ENCODE measurements at places on chromosomes 3 and 15.

GRCh38 chr15:68460166-68460565 lies 28.2 kb upstream of the ITGA11 start:
- DNase-seq: no peak

GRCh38 chr3:46733026-46733800 lies 15.5 kb upstream of the PRSS50 start:
- DNase-seq: no peak

DNA sequence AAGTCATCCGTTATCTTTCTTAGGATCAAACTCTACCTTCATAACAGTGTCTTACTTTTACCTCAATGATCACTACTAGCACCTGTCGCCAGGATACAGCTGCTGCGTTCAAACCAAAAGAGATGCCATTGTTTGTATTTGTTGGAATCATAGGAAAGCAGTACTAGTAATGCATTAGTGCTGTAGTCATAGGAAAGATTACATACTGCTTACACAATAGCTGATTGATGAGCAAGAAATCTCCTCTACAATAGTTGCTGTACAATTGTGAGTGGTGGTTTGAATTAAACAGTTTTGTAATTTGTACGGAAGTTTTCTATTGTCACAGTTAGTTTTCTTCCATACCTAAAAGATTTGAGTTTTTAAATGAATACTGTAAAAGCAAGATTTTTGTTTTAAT lies 21.4 kb downstream of the ACAP2 start:
- DNase-seq: no peak

- DNase-seq: no peak
Observed at GRCh38 chr15:37979671-37980409, 45.4 kb downstream of the TMCO5A start.

DNA sequence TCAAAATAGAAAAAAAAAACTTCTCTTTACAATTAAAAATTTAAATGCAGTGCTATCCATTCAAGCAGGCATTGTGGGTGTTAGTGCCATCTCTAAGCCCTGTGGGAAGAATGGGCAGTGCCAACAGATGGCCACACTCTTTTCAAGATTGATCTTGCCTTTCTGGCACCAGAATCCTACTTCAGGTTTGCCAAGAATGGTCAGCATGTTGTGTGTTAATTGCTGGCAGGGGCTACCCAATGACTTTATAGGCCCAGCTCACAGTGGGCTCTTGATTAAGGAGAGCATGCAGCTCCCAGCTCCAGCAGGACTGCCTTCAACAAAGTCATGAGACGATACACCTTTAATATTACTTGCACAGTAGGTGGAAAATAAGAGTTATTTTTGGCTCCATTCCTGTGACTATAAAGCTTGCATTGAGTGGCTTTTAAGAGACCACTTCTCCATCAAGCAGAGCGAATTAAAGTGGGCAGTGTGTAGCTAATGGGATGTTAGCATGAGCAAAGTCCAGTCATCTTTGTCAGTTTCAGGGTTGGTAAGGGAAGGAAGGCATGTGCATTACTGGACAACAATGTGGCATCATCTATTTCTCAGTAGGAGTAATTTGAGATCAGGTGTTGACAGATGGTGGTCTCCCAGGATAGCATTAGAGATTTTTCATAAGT lies 476.8 kb downstream of the C3orf38 start:
- DNase-seq: no peak

GRCh38 chr15:101444807-101445508 lies 44.5 kb downstream of the PCSK6 start:
- no peak for DNase-seq

GRCh38 chr3:46675843-46676567 lies 17.5 kb downstream of the ALS2CL start:
- DNase-seq: no peak

GRCh38 chr3:37770938-37771918 lies 90.5 kb upstream of the CTDSPL start:
- no peak for DNase-seq

DNA sequence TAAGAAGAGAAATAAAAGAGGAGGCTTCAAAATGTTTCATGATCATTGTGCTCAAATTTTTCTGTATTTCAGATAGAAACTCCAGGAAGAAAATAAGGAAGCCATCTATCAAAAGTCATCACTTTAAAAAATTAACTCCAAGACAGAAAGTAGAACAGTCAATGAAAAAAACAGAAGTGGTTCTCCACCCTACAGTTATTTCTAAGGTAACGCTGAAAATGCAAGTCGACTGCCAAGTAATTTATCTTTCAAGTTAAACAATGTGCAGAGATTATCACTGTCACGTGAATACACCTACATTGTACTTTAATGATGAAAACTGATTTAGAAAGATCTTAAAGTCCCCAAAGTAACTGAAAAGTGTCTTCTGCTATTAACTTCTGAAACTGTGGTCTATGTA lies 78.5 kb upstream of the SNRPA1 start:
- DNase-seq: no peak

DNA sequence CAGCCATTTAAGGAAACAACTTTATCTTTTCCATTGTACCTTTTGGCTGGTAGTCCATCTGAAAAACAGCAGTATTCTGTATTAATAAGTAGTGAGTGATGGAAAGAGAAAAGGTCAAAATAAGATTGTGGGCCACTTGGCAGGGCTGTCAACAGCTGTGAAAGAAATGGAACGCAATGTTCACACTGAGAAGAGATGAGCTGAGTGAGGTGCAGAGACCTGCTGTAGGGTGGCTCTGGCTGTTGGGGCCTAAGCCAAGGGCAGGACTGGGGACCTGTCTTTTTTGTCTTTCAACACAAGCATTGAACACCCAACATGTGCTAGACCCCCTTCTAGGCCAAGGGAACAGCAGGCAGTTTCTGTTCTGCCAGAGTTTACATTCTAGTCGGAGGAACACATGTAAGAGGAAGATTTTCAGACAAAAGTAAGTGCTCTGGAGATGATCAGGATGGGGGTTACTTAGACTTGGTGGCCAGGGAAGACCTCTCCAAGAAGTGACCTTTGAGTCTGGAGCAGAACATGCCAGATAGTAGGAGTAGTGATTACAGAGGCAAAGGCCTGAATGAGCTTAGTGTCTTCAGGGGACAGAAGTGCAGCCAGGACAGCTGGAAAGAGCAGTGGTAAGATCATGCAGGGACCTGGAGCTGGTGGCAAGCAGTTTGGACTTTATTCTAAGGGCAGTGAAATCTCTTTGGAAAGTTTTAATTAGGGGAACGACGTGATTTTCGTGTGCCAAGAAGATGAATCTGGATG lies 29.6 kb downstream of the TSEN2 start:
- DNase-seq: no peak

- no peak for DNase-seq
Observed at GRCh38 chr15:69253156-69253555, 45.6 kb upstream of the PAQR5 start.

DNA sequence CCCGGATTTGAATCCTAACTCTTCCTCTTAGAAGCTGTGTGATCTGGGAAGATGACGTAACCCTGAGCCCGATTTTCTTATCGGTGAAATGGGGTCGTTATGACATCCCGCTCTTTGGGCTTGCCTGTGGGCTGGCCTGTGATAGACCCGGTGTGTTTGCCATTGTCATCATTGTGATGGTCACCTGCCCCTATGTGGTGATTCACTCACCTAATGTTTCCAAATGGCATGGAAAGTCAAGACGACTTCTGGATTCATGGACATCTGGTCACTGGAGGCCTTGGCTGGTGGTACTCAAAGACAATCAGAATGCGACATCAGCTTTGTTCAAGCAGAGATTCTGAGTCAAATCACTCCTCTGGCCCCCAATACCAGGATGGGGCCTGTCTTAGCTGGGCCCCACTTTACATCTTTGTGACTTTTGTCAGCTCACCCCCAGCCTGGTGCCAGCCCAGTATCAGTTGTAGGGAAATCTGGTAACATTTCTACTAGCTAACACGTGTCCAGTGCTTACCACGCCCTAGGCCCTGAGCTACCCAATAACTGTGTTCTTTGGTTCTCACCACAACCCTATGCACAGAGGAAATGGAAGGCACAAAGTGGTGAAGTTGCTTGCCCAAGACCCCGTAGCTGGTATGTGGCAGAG lies 2.8 kb downstream of the TMEM43 start:
- DNase-seq: no peak

- no peak for DNase-seq
Observed at GRCh38 chr3:38207254-38208003, 42.1 kb downstream of the OXSR1 start.

DNA sequence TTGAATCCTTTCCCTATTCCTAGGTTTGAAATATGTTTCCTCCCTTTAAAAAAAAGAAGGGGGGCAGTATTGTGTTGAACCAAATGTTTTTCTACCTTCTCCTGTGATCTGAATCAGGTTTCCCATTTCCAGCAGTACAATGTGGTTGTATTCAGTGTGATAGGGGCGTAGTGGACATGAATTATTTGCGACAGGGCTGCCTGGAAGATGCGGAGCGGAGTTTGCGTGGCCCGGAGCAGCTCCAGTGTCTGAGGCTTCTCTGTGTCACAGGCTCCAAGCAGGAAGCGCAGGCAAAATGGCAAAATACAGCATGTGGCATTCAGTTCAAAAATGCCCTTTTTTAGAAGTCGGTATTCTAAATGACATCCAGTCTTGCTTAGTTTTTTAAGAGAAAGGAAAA lies 154.4 kb downstream of the PGPEP1L start:
- DNase-seq: peak; percentile 77

GRCh38 chr3:11306817-11307589 lies 34.8 kb downstream of the ATG7 start:
- peak; percentile 77 for DNase-seq

GRCh38 chr3:38397320-38397719 lies 50.7 kb downstream of the XYLB start:
- DNase-seq: no peak

DNA sequence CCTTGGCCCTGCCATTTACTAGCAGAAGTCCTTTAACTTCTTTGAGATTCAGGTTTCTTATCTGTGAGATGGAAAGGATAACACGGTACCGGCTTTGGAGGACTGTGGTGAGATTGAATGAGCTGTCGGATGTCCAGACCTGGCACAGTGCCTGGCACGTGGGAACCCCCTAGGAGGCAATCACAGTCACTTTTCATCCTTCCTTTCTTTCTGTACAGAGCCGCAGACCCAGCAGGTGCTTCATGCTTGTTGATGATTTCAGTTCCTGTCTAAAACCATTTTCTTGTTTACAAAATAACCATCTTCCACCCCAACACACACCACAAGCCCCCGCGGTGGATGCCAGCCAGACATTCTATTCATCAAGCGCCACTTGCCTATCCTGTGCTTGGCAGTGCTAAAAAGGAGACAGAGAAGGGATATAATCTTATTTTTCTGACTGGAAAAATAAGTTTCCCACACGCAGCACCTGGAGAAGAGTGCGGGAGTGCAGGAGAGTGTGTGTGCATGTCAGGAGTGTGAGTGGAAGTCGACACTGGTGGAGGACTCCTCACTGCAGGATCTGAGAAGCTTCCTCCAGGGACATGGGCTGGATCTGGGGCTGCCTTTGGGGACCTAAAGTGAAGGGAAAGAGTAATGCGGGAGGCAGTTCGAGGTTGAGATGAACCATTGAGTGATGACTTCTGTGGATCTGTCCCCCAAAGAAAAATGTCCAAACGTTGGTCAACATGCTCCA lies 85.7 kb downstream of the ST6GAL1 start:
- DNase-seq: no peak

DNA sequence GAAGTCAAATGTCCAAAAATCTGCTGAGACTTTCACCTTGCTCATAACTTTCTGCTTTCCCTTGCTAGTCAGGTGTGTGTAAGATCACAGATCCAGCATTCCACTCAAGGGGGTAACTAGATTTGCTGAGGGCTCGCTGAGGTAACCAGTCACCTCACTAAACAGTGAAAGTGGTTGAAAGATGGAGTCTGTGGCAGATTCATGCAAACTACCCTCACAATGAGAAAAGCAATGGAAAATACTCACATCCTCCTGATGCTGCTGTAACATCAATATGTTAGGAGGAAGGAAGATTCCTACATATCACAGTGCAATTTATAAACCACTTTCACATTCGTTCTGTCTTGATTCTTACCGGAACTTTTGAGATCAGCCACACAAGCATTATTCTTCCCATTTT lies 174.3 kb upstream of the BCL6 start:
- peak; percentile 68 for DNase-seq

DNA sequence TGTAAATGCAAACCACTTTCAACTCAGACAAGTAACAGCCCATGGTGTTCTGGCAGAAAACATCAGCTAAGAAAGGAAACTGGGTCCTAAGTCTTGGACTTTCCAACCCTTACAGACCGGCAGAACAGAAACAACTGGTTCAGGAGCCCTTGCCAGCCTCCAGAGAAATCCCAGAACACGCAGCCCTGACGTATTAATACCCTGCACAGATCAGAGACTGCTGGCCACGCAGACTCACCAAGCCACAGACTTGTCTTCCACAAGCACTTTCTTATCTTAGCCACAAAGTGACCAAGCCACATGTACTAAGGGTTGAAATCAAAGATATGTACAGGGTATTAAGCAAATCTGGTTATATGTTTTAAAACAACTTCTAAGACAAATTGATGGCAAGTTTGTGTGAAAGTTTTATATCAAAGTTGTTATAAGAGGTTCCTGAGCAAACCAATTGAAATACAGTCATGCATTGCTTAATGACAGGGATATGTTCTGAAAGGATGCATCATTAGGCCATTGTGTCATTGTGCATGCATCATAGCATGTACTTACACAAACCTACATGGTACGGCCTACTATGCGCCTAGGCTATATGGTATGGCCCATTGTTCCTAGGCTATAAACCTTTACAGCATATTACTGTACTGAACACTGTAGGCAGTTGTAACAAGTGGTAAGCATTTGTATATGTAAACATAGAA lies 36.8 kb downstream of the BTD start:
- peak; percentile 38 for DNase-seq

- no peak for DNase-seq
Observed at GRCh38 chr3:127535901-127536829, 54.4 kb downstream of the TPRA1 start.

DNA sequence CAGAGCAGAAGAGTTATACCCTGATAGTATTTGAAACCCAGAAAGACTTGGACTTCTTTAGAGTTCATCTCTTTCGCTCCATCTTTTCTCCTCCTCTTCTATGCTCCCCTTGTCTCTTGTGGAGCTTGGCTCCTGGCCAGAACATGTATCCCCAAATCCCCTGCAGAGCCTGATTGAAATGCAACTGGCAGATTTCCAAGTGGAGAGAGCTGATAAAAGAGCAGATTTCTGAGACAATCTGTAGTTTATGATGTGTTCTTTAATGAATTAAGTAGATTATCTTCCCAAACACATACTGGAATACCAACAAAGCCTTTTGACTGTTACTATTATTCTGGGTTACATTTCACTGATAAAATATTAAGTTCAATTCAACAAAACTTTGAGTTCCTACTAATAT lies 33.4 kb downstream of the UNC13C start:
- no peak for DNase-seq

- no peak for DNase-seq
Observed at GRCh38 chr15:63035253-63035652, 7.3 kb upstream of the TPM1 start.

Data from activated CD4-positive, alpha-beta T cell treated with anti-CD3 and anti-CD28 coated beads, Interleukin-10, Interleukin-2, amounts not matched to agents 100 ng/mL and 50 ng/mL, durations not matched to agents 16 hours and 8 hours (primary cell).